ENCODE measurements at places on chromosomes 5 and 9.

- no peak for DNase-seq
Observed at GRCh38 chr9:112316258-112316943, 17.0 kb downstream of the PTBP3 start.

DNA sequence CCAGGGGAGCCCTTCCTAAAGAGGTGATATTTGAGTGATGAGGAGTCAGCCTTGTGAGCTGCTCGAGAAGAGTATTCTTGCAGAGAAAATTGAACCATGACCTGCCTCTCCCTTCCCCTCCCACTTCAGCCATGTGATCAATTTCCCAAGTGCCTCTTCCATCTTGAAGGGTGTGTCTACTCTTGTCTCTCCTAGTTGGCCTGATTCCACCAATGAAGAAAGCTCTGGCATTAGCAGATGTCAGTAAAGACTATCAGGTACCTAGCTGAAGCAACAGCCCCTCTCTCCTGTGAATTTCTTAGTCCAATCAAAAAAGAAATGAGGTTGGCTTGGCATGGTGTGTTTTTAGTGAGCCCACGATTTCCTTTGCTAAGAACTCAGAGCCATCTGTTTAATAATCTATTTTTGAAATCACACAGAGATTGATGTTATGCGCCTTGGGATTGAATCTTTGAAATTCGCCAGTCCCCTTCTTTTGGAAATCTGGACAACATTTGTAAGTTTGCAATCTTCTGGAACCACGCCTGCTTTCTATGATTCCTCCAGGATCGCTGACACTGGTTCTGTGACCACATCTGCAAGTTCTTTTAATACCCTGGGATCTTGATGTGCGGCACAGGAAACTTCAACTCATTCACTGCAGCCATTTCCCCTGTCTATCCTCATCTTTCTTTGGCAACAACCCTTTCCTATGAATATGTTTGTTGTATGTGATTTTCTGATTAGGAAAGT is 404.6 kb downstream of the DMRT2 start:
- DNase-seq: no peak

DNA sequence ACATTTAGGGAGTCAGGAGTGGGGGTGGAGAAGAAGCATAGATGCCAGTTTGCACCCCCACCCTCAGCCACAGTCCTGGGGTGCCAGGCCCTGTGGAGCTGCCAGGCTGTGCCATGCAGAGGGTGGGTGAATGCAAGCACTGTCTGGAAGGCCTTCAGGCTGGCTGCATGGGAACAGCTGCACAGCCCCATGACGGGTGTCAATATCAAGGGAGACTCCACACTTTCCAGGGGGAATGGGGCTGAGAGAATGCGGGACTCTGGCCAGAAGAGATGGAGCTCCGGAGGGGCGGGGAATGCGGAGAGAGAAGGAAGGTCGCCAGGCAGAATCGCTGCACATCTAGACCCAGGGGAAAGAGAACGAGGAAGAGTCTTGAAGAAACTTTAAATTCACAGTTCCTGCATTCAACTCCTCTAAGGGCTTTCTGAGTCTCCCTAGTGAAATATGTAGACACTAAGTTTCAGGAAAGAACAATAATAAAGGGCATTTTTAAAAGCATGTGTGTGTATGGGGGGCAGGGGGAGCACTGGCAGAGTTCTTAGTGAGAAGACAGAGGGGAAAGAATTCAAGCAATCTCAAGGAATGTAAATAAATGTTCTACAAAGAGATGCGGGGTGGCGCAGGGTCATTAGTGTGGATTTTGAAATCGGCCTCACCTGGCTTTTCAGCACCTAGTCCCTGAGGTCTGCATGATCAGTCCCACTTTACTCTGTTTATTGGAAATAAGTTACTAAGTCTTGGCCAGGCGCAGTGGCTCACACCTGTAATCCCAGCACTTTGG is 59.1 kb downstream of the BOD1 start:
- no peak for DNase-seq

DNA sequence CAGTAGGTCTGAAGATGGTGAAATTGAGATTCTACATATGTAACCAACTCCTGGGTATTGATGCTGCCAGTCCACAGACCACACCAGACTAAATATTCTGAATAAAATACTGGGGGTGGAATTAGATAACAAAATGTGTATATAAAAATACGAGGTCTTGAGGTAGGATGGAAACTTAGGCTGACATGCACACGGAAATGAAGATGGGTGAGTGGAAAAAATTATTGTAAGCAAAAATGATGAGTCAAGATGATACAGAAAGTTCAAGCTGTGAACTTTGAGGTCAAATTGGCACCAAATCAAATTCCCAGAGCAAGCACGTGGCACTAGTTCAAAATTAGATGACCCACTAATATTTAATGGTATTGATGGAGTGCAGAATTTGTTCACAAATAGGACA is 713.4 kb upstream of the ACO1 start:
- DNase-seq: no peak

GRCh38 chr5:36423578-36424307 is 122.0 kb upstream of the RANBP3L start:
- no peak for DNase-seq

GRCh38 chr5:34738381-34738780 is 82.3 kb downstream of the RAI14 start:
- no peak for DNase-seq

GRCh38 chr5:101675510-101676219 is 620.4 kb downstream of the SLCO4C1 start:
- DNase-seq: no peak

- DNase-seq: no peak
Observed at GRCh38 chr9:74696520-74696919, 191.2 kb downstream of the TRPM6 start.

DNA sequence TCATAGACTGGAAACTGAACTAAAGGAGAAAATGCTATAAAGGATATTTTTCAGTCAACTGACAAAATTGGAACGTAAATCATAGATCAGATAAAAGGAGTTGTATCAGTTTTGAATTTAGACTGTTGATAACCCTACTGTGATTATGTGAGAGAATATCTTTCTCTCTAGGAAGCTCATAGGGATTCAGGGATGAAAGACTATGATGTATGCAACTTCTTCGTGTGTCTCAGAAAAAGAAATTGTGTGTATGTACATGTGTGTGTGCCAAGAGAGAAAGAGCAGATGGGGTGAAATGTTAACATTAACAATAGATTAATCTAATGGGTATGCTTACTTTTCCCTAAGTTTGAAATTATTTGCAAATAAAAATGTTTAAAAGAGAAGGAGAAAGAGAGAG is 30.7 kb upstream of the C5orf58 start:
- DNase-seq: no peak

- DNase-seq: peak; percentile 15
Observed at GRCh38 chr5:55994495-55994997, at the start of gene IL6ST. TSS of gene IL6ST (minus strand) at chr5:55994963. CDS start at chr5:55976278, 18,685 bp downstream.

DNA sequence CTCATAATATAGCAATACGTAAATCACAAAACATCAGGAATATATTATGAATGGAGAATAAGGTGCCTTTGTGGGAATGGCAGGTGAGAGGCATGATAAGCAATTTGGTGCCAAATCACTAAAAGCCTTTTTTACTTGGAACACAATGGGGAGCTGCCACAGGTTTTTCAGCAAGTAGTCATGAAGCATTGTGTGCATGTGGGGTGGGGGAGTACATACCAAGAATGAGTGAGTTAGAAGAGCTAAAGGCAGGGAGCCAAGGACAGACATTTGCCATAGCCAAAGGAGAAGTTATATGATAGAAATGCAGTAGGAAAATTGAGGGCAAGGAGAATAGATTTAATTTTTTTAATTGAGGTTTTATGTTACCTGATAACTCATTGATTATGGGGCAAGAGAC is 445.0 kb upstream of the SMC2 start:
- no peak for DNase-seq

GRCh38 chr5:44663991-44664710 is 144.6 kb upstream of the MRPS30 start:
- no peak for DNase-seq

- DNase-seq: no peak
Observed at GRCh38 chr9:105117234-105117633, 127.2 kb upstream of the SLC44A1 start.

DNA sequence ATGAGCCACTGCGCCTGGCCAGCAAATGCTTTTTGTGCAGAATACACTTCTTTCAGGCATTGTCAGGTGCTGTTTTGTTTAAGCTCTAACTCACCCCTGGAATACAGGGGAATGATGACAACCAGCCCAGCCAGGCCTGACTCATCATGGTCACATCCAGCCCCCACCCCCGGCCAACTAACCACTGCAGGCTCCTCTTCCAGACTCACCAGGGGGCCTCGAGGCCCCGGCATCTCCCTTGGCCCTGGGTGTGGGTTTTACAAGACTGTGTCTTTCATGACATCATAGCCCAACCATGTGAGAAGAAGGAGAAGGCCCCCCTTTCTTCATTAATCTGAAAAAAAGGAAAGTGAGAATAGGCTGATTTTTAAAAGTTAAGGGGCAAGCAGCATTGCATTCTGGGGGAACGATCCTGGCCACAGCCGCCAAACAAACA is 35.5 kb downstream of the OLFML2A start:
- no peak for DNase-seq

DNA sequence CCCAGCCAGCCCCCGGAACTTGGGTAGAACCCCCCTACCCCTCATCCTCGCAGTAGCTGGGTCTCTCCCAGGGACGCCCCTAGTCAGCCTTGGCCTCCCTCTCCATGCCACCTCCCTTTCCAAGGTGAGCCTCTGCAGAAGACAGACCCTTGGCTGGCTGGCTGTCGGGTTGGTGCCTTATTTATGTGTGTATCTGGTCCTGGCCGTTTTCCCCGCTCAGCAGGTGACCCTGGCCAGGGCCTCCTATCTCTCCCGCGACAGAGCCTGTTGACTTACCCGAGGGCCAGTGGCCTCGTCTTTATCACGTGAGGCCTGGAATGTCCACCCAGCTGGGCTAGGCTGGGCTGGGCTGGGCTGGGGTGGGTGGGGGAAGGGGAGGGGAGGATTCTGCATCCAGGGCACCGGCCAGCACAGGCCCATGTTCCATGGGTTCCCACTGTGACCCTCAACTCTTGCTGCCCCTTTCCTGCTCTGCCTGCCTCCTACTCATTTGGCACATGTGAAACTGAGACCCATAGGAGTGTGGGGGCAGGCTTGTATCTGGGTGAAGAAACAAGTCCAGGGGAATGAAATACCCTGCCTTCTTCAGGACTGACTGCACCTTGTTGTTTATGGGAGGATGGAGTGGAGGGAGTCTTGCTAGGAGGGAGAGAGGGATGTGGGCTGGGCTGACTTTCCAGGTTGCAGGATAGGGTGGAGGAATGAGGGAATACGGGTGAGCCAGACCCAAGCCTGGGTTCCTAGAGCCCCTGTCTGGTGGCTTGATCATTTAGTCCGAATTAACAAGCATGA is 3.1 kb downstream of the CXXC5 start:
- no peak for DNase-seq

- DNase-seq: no peak
Observed at GRCh38 chr5:3596261-3596825, 711 bp downstream of the IRX1 start.

- no peak for DNase-seq
Observed at GRCh38 chr9:4829969-4830368, 37.2 kb downstream of the RCL1 start.

DNA sequence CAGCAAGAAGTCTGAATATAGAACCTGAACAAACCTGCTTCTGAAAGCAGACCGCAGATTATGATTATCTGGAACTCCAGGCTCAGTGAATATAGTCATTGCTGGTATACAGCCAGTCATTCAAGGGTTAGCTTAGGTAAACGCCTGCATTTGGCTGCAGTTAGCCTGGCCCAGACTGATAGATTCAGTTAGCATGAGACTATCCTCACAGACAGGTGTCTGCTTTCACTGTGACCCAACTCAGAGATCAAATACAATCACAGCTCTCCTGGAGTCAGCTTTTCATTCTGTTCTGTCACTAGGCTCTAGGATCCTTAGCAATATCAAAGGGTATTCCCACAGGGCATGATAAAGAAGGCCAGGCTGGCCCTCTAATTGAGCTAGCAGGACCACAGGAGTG is 138.6 kb upstream of the PLCXD3 start:
- no peak for DNase-seq

DNA sequence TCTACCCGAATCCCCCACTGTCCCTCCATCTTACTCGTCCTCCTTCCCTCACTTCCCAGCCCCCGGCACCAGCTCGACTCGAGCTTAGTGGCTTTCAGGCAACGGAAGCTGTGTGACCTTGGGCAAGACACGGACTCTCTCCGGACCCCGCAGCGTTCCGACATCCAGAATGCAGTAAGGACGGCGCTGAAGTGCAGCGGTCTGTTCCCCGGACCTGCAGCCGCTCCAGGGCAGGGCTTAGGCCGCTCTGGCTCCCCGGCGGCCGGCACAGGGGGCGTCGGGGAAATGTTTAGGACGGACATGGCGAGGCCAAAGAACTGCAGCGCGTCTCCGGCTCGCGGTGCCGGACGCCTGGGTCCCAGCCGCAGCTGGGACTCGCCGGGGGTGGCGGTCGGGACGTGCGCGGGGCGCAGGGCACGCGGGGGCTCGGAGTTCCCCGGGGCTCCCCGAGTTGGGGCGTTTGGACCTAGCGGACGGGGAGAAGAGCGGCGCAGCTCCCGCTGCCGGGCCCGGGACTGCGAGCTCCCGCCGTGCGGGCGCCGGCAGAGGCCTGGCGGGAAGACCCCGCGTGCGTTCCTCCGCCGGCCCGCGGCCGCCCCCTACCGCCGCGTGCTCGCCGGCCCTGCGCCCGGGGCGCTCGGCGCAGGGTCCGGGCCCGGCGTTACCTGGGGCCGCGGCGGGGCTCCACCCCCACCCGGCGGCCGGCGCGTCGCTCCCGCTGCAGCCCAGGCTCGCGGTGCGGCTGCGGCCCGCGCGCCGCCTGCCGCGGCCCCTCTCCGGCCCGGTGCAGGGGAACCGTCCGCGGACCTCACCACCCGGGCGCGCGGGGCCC is 5.6 kb upstream of the RNF44 start:
- no peak for DNase-seq

- DNase-seq: no peak
Observed at GRCh38 chr5:140141241-140141640, 15.5 kb downstream of the IGIP start.

GRCh38 chr9:33320568-33321261 is 30.4 kb downstream of the NFX1 start:
- DNase-seq: no peak

DNA sequence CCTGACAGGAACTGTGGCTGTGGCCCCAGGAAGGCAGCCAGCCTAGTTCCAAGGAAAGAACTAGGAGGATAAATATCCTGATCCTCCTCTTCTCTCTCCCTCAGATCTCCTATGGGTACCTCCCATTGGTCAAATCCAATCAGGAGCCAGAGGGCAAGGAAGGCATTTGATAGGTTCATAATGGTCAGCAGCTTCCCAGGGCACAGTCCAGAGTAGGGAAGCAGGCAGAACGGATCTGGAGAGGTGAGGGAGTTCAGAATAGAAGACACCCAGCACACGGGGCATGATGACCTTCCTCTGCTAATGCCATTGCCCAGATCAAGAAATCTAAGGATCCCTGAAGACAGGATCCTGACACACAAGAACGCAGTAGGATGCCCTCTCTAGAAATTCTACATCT is 8.6 kb downstream of the ABLIM3 start:
- no peak for DNase-seq

- DNase-seq: no peak
Observed at GRCh38 chr9:115167175-115167574, 49.2 kb upstream of the TNC start.

- no peak for DNase-seq
Observed at GRCh38 chr5:39518516-39518915, 93.7 kb upstream of the DAB2 start.
